A673 (cell line): ENCODE measurements at places on chromosomes 12 and 14. TPM values are rescaled to one million over a fixed set of nuclear protein-coding genes. Genes with fewer than 3 reads are reported as not detected.
A peak's percentile ranks its signal among the peaks of the same experiment; 100 is the strongest.

GRCh38 chr12:109307051-109307450, 2.0 kb downstream of the FOXN4 start:
- H3K4me1 ChIP-seq, result peaks cover 6% of the 10 kb centered on the region
- no peaks in the 10 kb centered on the region for H3K36me3 ChIP-seq
- no peak overlapping the region for H3K4me3 ChIP-seq
- peaks cover 49% of the 10 kb centered on the region for H3K27me3 ChIP-seq

TMEM117 gene
- 5.9 and 8.5 TPM in 2 replicates for total RNA-seq

GRCh38 chr14:22565391-22565945, 23.6 kb downstream of the DAD1 start:
- H3K4me3 ChIP-seq, result no peak overlapping the region
- no peak for DNase-seq
- no peak overlapping the region for H3K27ac ChIP-seq

DNA sequence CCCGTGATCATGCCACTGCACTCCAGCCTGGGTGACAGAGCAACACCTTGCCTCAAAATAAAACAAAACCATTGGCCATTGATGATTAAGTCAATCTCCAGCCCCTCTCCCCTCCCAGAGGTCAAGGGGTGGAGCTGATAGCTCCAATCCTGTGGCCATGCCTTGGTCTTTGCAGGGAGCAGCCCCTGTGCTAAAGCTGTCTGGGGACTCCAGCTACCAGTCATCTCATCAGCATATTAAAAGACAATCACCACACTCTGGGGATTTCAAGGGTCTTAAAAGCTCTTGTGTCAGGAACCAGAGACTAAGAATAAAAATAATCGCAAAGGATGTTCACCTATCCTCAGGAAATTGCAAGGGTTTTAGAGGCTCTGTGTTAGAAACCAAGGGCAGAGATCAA, 30.6 kb downstream of the HCAR2 start:
- H3K36me3 ChIP-seq, result no peaks in the 10 kb centered on the region
- H3K4me3 ChIP-seq, result no peak overlapping the region
- H3K4me1 ChIP-seq, result no peaks in the 10 kb centered on the region
- DNase-seq, result no peak

DNA sequence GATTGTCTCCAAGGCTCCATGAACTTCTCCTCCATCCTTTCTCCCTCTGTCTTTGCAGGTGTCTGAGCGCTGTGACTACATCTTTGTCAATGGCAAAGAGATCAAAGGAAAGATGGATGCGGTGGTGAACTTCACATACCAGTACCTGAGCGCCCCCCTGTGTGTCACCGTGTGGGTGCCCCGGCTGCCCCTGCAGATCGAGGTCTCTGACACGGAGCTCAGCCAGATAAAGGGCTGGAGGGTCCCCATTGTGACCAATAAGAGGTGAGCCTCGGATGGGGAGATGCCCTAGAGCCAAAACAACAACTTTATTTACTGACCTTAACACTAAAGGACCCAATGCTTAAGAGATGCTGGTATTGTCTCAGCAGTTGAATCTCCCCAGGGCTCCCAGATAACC, 130.0 kb downstream of the SLC15A4 start:
- H3K27ac ChIP-seq, result no peak overlapping the region
- H3K4me3 ChIP-seq, result no peak overlapping the region
- H3K36me3 ChIP-seq, result no peaks in the 10 kb centered on the region
- peaks cover 23% of the 10 kb centered on the region for H3K27me3 ChIP-seq
- H3K4me1 ChIP-seq, result no peaks in the 10 kb centered on the region

GRCh38 chr12:109736552-109737108, 23.0 kb downstream of the FAM222A start:
- H3K36me3 ChIP-seq, result no peaks in the 10 kb centered on the region
- H3K27me3 ChIP-seq, result no peaks in the 10 kb centered on the region
- DNase-seq, result peak; percentile 77
- no peak overlapping the region for H3K27ac ChIP-seq
- H3K4me1 ChIP-seq, result peaks cover 21% of the 10 kb centered on the region

GZMB gene
- not detected in 2 replicates for total RNA-seq

- no peak overlapping the region for H3K4me3 ChIP-seq
- no peaks in the 10 kb centered on the region for H3K36me3 ChIP-seq
- no peak overlapping the region for H3K27ac ChIP-seq
- peaks cover 37% of the 10 kb centered on the region for H3K4me1 ChIP-seq
- H3K27me3 ChIP-seq, result no peaks in the 10 kb centered on the region
These were observed 2.9 kb upstream of the PCNX1 start for GRCh38 chr14:70904373-70904772.

GRCh38 chr14:59313144-59313651, 124.7 kb downstream of the DAAM1 start:
- H3K27me3 ChIP-seq, result no peaks in the 10 kb centered on the region
- H3K36me3 ChIP-seq, result no peaks in the 10 kb centered on the region
- H3K4me3 ChIP-seq, result no peak overlapping the region
- DNase-seq, result no peak

DNA sequence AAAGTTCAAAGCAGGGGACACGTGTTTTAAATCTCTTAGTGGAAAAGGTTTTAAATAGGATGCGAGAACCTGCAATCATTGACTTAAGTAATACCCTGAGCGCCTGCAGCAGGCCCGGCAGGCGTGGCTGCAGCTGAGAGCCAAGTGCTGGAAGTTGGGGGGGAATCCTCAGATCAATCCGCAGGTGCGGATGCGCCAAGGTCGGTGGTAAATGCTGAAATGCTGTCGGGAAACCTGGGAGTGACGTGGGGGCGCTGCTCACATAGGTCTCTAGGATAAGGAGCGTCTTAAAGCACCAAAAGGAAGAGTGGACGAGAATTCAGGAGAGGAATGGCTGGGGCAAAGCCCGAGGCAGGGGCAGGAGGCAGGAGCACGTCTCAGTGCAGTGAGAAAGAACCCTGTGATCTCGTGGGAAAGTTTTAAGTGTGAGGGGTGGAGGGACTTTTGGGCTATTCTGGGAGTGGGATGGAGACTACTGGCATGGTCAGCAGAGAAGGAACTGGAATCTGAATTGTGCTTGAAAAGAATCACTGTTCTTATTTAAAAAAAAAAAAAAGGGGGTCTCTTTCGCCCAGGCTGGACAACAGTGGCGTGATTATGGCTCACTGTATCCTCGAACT, 883 bp upstream of the CDCA4 start:
- peaks cover 10% of the 10 kb centered on the region for H3K36me3 ChIP-seq
- H3K4me1 ChIP-seq, result peaks cover 33% of the 10 kb centered on the region
- H3K27me3 ChIP-seq, result no peaks in the 10 kb centered on the region
- H3K4me3 ChIP-seq, result peak overlapping the region; percentile 99
- peak; percentile 62 for DNase-seq
- H3K27ac ChIP-seq, result peak overlapping the region; percentile 84

EIF2S3B gene
- 3.8 and 5.1 TPM in 2 replicates for total RNA-seq

YBX3 gene
- total RNA-seq, result 272 and 288 TPM in 2 replicates
